ENCODE measurements at places on chromosomes 7 and 10.

GRCh38 chr7:80444811-80445210, 67.1 kb downstream of the GNAT3 start:
- no peak for DNase-seq

- DNase-seq, result no peak
Observed at GRCh38 chr10:12500381-12501303, 151.3 kb downstream of the CAMK1D start.

- DNase-seq, result no peak
Observed at GRCh38 chr10:24277771-24278170, 68.8 kb downstream of the KIAA1217 start.

DNA sequence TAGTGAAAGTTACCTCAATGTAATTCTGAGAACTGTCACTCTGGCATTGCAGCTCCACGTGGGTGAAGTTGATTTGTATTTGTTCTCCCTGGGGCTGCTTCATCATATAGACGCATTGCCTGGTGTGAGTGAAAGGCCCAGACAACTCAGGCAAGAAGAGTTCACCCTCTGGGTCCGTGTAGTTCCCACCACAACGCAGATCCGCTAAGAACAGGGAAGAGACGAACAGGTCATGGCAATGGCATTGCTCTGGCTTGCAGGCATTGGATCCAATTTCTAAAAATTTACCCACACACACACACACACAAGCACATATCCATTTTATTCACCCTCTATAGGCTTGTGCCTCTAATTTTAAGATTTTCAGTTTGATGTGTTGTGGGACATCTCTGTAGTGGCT, 45.4 kb downstream of the CUBN start:
- no peak for DNase-seq

DNA sequence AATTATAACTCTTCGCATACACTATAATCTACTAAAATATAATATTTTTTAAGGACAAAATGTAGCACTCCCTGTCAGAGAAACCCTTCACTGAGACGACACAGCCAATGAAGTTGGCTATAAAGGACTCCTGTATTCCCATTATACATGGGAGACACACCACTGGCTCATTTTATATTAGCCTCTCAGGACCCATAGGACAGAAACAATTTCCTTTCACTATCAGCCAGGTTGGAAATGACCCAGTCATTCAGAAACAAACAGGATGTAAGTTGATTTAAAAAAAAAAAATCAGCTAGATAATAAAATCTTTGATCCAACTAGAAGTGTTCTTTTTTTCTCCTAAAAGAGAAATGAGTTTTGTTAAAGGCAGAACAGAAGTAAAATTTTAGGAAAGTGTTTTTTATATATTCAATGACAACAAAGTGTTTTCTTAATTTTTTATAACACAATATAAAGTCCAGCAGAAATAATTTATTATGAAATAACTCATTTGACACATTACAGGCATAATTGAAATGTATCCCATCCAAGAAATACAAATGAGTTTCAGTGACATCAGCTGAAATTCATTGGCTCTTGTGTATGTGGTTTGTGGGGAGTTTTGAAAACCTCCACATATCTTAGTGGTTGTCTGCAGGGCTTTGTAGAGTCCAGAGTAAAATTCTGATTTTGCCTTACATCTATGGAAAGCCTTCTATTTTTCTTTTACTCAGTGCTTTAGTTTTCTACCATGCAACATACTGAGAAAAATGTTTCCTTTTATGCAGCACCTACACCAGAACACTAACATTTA, 64.1 kb downstream of the CTTNBP2 start:
- no peak for DNase-seq

DNA sequence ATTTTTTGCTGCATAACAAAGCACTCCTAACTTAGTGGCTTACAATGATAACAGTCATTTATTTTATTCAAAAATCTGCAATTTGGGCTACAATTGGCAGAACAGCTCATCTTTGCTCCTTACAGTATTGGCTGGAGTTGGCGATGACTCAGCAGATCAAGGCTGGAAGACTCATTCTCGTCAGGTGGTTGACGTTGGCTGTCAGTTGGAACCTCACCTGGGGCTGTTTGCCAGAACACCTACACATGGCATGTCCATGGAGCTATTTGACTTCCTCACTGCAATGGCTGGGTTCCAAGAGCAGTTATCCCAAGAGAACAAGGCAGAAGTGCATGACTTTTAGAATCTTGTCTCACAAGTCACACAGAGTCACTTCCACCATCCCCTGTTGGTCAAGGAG, 75.1 kb downstream of the NOD1 start:
- DNase-seq, result no peak

DNA sequence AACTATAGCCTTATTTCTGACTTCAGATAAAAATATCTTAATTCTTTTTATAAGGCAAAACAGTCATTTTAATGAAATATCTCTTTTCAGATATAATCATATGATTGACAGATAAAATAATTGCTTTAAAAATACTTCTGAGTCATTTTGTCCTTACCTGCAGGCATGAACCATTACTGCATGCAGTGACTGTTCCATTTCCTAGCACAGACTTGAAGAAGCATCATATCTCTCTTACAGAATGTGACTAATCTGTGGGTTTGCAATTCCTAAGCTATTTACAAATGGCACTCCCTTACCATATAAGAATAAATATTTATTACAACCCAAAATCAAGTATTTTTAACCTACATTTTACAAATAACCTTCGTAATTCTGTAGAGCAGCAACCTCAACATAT, 120.7 kb downstream of the SRPK2 start:
- no peak for DNase-seq

DNA sequence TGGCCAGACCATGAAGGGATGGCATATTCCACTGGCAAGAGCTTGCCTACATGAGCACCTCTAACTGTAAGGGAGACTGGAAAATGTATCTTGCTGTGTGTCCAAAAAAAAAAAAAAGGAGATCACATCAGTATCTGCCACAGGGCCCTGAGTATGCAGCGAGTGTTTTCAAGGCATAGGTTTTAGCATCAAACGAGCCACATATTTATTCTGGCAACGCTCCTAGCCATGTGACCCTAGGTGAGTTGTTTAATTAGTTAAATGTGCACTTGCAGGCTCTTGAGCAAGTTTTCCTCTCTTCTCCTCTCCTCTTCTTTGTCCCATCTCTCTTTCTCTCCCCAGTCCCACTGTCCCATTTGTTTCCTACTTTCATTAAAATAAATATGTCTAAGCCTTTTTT, 428.7 kb upstream of the AKR1E2 start:
- no peak for DNase-seq

DNA sequence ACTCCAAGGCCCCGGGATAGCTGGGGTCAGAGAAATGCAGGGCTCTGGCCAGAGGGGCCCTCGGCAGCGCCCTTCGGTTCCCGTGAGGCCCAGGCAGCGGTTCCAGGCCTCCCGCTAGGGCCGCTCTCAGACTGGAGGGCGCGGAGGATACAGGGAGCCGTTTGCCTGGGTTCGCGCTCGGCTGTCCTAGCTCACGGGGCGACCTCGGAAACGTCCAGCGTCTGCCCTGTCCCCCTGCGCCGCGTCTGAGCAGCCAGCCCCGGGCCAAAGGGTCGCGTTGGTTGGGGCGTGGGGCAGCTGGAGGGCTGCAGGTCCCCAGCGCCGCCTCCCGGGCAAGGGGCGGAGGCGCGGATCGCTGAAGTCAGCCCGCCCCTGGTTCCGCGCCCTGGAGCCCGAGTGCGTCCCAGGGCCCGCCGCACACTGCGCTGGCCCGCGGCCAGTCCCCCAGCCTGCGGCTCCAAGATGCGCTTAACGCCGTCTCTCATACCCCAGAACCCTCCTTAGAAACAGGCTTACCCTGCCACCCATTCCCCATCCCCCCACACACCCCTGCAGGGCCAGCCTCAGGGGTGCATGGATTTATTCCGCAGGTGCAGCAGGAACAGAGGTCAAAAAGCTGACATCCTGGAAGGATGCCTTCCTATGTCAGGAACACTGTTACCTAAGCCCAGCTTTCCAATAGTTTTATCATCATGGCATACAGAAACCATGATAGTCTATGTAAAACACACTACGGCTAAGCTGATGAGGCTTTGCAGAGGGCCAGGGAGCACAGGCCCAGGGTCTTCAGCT, 22.1 kb upstream of the OPN4 start:
- no peak for DNase-seq

- DNase-seq, result no peak
Observed at GRCh38 chr7:112006071-112006470, 200.1 kb downstream of the DOCK4 start.

DNA sequence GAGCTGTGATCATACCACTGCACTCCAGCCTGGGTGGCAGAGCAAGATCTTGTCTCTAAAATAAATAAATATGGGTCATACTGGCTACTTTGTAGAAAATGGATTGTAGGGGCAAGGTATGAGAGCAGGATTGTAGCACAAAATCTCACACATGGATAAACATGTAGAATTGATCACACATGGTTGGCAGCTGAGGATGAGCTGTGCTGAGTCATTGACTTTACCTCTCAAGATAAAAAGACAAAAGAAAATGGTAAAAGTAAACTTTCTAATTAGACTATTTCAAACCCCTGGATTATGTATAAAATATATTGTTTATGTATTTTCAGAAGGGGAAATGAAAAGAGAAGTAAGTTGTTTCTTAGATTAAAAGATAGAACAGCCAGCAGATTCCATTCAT, 69.3 kb downstream of the APBB1IP start:
- DNase-seq, result no peak

GRCh38 chr10:76950354-76950753, 687.3 kb downstream of the KCNMA1 start:
- no peak for DNase-seq

DNA sequence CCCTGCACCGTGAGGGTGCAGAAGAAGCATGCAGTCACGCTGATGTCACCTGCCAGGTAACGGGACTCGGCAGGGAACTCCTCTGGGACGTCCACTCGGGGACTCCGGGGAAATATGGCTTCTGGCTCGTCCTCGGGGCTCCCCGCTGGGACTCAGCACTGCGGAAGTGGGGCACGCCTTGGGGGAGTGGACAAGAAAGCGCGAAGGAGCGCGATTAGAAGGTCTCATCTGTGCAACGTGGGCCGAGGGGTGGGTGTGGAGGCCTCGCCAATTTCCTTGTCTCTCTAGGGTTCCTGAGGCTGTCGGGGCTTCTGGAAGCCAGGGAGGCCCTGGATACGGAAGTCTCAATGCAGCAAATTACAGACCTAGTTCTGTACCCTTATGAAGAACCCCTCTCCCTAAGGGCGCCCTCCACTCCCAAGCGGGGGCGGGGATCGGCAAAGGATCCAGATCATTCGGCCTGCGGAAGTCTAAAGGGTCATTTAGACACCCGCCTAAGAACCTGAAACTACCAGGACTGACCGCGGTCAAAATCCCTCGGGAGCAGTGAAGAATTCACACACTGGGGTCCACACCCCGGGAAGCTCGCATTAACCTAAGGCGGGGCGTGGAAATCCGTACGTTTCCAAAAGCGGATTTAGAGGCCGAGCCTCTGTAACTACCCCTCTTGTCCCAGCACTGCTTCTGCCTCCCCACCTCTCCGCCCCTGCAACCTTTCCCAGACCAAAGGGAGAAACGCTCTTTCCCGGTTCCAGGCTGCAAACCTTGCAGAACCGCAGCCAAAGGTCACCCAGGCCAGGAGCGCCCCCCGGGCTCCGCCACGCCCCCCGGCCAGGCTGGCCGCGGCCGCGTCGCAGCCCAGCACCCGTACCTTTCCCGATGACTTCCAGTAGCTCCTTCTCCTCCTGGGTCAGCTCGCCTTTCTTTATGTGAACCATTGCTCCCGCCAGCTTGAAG, 640 bp downstream of the ANKMY2 start:
- peak; percentile 76 for DNase-seq

GRCh38 chr10:774661-775244, 85.3 kb upstream of the DIP2C start:
- DNase-seq, result no peak

GRCh38 chr10:45064998-45065397, 64.3 kb downstream of the ZNF22 start:
- DNase-seq, result no peak

DNA sequence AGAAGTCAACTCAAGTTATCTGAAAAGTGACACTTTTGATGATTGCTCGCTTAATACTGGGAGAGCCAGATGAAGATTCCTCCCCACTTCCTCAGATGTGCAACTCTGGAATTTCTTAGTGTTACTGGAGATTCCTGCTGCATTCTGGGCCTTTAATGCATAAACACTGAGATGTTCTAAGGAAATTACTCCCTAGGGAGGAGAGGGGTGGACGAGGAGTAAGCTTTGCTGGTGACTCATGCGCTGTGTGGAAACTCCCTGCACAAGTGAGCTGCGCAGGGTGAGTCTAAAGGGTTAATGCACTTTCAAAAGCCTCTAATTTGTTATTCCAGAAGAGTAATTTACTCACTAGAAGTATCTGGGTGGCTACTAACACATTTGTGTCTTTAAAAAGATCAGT, 46.3 kb downstream of the EGFR start:
- no peak for DNase-seq

DNA sequence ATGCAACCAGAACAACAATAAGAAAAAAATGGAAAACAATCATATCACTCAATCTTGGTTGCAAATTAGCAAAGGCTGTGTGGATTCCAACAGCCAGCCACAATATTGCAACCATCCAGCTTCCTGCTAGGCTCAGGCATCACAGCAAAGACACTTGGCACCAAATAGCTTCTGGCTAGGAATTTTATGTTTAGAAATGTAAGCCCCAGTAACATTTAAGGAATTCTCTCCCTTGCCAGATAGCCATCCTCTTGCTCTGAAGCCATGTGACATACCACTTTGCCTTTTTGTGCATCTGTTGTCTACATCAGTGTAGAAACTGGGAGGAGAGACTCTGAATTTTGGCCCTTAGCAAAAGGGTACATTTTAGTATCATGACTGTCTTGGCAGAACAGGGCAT, 22.2 kb downstream of the MKX start:
- DNase-seq, result no peak

DNA sequence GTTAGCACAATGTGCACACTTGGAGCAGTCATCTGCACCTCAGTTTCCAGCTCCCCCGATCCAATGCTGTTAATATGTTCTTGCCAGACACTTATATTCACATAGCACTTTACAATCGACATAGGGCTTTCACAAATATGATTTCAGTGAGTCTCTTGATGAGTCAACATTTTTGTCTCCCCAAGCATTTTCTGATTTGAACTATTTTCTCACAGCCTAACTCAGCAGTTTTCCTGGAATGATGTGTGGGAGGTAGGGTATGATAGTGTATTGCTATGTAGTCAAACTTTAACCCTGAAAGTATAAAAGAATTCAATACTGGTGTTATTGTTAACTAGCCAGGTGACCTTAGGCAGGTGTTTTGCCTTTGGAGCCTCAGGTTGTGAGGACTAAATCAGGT, 82.5 kb upstream of the LRGUK start:
- DNase-seq, result no peak

GRCh38 chr10:125878957-125879835, 1.9 kb downstream of the DHX32 start:
- no peak for DNase-seq

- DNase-seq, result no peak
Observed at GRCh38 chr7:43647339-43647672, 64.4 kb downstream of the STK17A start.

- no peak for DNase-seq
Observed at GRCh38 chr10:128627811-128628210, 501.6 kb upstream of the MKI67 start.

DNA sequence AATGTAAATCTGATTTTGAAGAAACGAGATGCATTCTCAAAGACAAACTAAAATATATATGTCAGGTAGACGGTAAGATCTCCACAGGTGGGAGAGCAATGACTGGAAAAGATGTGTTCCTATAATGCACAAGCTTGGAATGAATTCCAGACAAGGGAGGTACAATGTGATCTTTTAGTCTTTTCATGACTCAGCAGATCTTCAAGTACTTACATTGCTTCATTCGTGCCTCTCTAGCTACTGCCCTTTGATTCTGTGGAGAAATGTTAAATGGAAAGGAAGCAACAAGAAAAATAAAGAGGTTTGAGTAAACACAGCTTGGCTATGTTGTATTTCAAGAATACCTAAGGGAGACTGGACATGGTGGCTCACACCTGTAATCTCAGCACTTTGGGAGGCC, 106.6 kb downstream of the GAD2 start:
- DNase-seq, result no peak
